ENCODE measurements at places on chromosomes 1 and 21.

DNA sequence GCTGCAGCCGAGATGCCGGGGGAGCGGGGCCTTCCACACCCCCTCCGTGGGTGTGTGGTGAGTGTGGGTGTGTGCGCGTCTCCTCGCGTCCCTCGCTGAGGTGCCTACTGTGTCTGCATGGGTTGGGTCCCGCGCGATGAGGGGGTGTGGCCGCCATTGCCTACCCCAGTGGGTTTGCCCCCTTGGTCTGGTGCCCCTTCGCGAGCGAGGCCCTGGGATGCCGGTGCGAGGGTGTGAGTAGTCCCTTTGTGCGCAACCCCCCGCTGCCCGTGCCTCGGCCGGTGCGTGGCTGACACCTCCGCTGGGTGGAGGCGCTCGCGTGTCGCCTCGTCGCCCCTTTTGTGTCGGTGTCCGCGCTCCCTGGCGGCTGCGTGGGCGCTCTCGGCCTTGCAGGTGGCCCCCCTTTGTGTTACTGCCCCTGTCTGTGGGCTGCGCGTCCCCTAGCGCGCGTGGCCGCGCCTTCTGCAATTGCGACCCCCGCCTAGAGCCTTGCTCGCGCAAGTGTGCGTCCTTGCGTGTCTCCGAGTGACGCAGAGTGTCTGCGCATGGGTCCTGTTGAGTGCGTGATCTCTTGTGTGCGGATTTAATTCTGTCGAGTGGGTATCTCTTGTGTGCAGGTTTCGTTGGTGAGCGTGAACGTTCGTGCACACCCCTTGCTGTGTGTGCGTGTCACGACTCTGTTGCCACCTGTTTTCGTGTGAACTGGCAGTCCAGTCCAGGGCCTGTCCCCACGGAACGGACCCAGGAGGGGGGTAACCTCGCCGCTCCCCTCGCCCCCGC is 553 bp downstream of the TTC3 start:
- DNase-seq: peak; percentile 86

- no peak for DNase-seq
These were observed 47.8 kb upstream of the KANK4 start for GRCh38 chr1:62367005-62367557.

- no peak for DNase-seq
These were observed 433.3 kb downstream of the DISC1 start for GRCh38 chr1:232059726-232060374.

DNA sequence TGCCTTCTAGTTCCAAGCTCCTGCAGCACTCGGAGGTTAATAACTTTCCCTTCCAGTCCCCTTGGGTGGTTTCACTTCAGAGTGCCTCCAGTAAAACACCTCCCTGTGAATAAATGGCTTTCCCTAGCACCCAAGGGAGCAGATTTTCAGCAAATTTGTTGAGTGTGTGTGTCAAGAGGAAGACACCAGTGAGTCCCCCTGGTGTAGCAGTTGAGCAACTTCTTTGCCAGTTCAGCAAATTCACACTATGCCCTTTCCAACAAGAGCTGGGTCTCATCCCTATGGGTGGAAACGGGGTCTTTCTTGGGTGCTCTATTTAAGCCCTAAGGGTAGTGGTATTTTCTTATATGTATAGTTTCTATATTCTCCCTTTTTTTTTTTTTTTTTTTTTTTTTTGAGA is 806 bp upstream of the AADACL4 start:
- no peak for DNase-seq

- no peak for DNase-seq
These were observed 151.9 kb downstream of the TNFSF18 start for GRCh38 chr1:172898866-172899265.

- no peak for DNase-seq
These were observed 22.4 kb upstream of the EXO1 start for GRCh38 chr1:241825581-241825980.

DNA sequence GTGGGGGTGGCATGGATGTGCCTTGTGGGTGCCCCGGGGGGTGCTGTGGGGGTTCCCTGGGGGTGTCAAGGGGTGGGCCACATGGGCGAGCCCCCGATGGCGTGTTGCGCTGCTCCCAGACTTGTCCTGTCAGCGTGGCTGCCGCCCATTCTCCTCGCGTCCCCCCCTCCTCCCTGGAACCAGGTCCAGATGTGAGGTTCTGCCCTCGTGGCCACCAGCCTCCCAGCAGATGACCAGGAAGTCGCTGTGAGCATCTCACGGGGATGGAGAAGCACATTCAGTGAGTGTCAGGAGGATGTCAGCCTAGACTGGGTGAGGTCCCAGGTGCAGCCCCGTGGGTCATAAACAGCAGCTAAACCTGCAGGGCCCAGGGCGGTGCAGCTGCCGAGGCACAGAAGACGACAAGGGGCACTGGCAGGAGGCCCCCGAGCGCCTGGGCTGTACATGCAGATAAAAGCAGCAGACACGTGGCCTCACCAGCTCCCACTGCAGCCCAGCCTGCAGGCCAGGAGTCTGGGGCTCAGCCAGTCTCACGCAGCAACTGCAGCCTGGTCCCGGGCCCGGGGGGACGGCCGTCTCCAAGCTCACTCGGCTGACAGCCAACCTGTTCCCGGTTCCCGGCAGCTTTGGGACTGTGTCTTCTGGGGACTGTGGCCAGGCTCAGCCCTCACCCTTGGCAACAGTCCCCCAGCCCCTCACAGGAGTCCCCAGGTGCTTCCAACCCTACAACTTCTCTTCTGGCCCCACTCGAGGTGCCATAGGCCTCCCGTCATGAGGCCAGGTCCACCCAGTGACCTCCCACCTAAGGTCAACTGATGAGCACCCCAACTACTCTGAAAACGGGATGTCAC is 17.5 kb upstream of the COL6A2 start:
- DNase-seq: peak; percentile 84

- DNase-seq: no peak
These were observed 6.7 kb downstream of the TRPM2 start for GRCh38 chr21:44360159-44360558.

GRCh38 chr21:44998621-44999427 is 59.0 kb downstream of the SLX9 start:
- peak; percentile 61 for DNase-seq

DNA sequence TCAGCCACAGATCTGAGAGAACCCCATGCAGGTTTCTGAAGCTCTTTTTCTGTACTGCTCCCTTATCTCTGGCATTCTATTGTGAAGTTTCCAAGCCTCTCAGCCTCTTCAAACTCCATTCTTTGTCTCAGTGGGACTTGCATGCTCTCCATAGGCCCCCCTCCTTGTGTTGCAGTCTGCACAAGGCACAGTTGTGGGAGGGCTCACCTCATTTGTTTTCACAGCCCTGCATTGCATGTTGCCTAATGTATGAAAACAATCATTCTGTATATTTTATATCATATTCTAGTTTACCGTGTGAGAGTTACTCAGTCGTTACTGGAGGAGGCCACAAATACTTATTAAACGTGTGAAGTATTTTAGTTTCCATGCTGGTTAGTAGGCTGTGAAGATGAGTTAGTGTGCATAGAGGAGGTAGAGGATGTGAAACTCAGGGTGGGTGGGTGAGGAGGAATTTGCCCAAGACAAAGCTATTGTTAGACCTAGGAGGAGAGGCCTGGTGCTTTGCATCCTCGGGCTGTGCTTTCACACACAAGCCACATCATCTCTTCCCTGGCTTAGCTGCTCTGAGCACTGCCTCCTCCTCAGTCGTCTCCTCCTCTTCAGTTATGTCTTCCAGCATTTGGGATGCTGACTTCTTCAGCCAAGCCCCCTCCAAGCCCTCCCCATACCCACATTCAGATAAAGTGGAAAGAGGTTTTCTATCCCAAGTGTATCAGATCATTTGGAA is 7.8 kb upstream of the CHI3L2 start:
- no peak for DNase-seq

- no peak for DNase-seq
These were observed 153.4 kb downstream of the PBX1 start for GRCh38 chr1:164712131-164713036.

GRCh38 chr1:203557390-203557789 is 63.4 kb downstream of the OPTC start:
- peak; percentile 86 for DNase-seq

- peak; percentile 14 for DNase-seq
These were observed 20.3 kb upstream of the MPZL1 start for GRCh38 chr1:167701510-167701909.

DNA sequence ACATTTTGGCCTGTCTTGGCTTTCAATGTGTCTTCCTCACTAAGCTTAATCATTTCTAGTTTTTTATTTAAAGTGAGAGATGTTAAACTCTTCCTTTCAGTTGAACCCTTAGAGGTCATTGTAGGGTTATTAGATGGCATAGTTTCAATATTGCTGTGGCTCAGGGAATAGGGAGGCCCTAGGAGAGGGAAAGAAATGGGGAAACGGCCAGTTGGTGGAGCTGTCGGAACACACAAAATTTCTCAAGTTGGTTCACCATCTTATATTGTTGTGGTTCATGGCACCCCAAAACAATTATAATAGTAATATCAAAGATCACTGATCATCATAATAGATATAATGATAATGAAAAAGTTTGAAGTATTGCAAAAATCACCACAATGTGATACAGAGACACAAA is 31.4 kb upstream of the KAZN start:
- no peak for DNase-seq

GRCh38 chr1:25653558-25653957 is 37.0 kb downstream of the MAN1C1 start:
- DNase-seq: no peak

- DNase-seq: no peak
These were observed 88.1 kb upstream of the HIVEP3 start for GRCh38 chr1:42006836-42007235.

DNA sequence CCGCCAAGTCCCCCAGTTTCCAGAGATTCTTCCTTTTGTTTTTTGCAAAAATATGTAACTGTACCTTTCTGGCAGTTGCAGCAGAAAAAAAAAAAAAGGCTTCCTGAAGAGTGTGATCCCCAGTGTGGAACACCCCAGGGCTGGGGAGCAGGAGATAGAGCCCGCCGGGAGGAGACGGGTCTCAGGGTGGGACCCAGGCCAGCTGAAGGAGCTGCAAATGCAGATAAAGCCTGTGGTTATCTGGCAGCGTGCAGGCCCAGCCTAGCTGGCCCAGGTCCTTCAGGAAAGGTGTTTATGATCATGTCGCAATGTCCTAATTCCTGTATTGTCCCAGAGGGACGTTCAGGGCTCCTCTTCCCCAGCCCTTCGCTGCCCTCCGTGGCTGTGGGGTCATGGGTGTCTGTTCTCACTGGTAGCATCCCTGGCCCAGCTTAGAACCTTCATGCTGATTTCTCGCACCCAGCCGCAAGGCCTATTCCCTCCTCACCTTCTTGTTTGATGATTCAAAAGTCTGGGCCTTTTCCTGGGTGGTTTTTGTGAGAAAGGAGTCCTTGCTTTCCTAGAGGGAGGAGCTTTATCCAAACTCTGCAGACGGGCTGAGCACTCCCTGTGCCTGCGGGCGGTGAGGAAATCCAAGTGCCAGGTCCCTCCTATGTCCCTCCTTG is 26.2 kb downstream of the RNF187 start:
- no peak for DNase-seq

GRCh38 chr1:112501810-112502641 is 6.7 kb upstream of the WNT2B start:
- DNase-seq: peak; percentile 82

GRCh38 chr1:1872329-1872994 is 18.4 kb downstream of the GNB1 start:
- no peak for DNase-seq

- DNase-seq: no peak
These were observed 11.0 kb downstream of the NUDC start for GRCh38 chr1:26932531-26932930.

DNA sequence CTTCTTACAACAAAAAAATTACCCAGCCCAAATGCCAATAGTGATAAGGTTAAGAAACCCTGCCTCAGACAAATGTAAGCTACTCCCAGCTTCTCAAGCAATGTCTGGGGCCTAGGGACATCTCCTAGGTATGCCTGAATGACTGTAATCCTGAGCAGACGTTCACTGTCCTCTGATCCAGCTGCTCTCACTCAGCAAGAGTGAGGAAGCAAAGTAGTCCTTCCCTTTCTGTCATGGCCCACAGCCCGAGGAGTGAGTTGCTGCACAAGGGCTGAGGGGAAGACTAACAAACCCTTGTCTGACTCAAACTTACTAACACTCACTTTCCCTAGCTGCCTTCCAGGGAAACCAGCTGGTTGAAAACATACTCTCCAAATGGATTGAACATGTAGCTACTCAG is 124.9 kb upstream of the TNFSF4 start:
- DNase-seq: peak; percentile 81

DNA sequence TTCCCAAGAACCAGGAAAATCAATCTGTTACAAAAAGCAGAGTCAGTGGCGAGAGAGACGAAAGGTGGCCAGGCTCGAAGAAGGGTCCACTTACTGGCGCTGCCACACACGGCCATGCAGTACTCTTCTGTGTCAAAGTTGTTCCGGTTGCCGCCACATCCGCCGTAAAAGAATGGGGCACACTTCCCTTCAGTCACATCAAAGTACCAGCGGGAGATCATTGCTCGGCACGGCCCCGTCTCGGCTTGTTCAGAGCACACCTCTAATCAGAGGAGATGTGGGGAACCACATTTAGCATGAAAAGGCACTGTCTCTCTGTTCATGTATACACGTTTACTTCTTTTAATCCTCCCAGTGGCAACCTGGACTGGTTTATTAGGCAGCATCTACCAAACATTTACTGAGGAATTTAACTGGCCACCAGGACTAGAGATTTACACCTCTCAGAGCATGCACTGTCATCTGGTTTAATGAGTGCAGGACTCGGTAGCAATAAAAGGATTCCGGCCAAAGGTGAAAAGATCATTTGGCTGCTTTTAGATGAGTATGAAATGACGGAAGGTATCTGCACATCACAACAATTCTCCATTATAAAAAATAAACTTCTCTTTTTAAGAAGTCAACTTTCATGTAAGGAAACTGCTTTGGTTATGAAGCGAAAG is 170.5 kb downstream of the APP start:
- no peak for DNase-seq

- no peak for DNase-seq
These were observed 72.6 kb downstream of the SNRPE start for GRCh38 chr1:203934027-203934426.

DNA sequence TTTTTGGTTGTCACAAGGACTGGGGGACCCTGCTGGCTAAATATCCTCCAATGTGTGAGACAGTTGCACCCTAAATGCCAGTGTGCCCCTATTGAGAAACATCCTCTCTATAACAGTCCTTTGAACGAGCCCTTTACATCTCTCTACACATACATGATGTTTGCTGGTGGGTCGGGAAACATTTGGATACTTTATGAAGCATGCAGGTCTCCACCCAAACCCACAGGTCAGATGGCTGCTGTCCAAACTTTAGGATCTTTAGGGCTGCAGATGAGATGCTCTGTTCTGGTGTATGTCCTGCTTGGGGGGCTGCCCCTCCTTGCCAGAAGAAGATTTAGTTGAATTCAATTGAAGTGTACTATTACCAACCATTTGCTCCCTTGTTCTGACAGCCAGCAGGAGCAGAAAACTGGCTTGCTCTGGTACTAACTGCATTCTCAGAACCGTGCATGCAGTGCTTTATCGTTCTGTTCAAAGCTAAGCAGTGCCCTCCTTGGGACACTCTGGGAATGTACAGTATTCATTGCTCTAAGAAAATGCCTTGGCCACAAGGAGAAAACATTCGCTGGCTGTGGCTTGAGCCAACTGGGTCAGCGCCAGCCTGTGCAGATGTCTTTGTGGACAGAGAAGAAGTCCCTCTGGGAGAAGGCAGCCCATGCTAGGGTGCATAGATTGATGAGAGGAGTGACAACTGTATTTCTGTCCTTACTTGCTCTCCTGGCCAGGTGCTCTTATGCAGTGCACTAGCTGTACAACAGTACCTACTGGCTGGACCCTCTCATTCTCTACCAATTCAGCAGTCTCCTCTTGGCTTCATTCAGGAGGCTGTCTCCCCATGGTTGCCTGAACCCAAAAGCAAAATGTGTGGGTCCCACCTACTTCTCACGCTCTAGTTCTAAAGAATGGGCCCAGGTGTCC is 61.4 kb upstream of the DIRAS3 start:
- DNase-seq: peak; percentile 88

- peak; percentile 85 for DNase-seq
These were observed 165.3 kb downstream of the TOMM20 start for GRCh38 chr1:234963180-234963903.

GRCh38 chr1:184461321-184461720 is 74.5 kb downstream of the C1orf21 start:
- DNase-seq: no peak
